A549 (cell line): ENCODE measurements at places on chromosomes 7 and 10.

- DNase-seq, result no peak
Observed at GRCh38 chr10:12513775-12514673, 164.7 kb downstream of the CAMK1D start.

- peak; percentile 18 for DNase-seq
Observed at GRCh38 chr7:48052748-48053147, 17.4 kb downstream of the C7orf57 start.

DNA sequence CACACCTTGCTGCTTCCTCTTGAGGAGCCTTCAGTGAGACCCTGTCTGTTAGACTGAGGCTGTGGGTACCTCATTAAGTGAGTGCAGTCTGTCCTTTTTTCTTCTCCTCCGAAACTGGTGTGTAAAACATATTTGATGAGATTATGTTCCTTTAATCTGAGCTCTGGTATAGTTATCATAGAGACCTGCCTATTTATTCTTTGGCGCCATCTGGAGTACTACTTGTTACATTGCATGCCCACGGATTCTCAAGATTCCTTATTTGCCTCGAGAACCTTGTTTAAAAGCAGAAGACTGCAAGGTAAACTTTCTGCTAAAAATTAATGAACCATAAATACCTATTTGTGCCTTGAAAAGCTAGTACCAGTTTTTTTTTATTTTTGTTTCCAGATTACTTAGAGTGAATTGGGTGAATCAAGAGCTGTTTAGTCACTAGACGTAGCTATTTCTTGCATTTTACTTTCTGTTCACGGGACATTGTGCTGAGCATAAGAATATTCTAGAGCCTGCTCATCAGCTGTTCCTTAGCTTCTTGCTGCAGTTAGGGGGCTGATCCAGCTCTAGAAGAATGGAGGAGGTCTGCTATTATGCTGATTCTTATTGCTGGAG, 16.9 kb upstream of the STMP1 start:
- DNase-seq, result peak; percentile 55

DNA sequence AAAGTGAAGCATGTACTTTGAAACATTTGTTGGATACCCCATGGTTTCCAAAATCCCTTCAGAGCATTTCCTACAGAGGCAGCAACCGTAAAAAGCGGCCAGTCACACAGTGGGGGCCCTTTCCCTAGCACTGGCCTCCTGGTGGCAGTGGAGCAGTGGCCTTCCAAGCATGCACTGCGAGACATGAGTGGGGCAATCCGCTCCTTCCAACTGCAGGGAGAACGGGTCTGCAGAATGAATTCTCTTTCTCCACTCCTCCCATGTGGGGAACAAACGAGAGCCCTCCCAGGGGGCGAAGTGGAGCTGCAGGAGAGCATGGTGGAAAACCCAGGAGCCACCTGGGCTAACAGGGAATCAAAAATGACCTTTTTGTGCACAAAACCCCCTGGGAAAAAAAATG, 542.9 kb upstream of the GALNT17 start:
- DNase-seq, result no peak

DNA sequence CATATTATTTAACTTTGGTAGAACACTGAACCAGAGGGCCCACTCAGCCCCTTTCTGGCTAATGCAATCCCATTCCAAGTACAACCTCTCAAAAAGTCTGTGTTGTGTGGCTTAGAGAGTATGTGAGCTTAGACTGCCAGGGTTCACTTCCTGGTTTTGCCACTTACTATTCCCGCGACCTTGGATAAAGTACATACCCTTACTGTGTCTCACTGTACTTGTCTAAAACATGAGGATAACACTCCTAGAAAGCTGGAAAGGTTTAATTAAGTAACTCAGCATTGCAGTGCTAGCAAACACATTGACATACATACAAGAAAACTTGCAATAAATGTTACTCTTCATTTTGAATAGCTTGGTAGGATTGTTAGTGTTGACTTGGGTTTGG, 215.8 kb downstream of the CHCHD3 start:
- no peak for DNase-seq

GRCh38 chr10:61452655-61453641, at the start of gene TMEM26:
TSS of gene TMEM26 (minus strand) at chr10:61453381. CDS start at chr10:61453081, 300 bp downstream.
- DNase-seq, result peak; percentile 31

GRCh38 chr10:124407456-124407855, 11.3 kb downstream of the OAT start:
- DNase-seq, result no peak

DNA sequence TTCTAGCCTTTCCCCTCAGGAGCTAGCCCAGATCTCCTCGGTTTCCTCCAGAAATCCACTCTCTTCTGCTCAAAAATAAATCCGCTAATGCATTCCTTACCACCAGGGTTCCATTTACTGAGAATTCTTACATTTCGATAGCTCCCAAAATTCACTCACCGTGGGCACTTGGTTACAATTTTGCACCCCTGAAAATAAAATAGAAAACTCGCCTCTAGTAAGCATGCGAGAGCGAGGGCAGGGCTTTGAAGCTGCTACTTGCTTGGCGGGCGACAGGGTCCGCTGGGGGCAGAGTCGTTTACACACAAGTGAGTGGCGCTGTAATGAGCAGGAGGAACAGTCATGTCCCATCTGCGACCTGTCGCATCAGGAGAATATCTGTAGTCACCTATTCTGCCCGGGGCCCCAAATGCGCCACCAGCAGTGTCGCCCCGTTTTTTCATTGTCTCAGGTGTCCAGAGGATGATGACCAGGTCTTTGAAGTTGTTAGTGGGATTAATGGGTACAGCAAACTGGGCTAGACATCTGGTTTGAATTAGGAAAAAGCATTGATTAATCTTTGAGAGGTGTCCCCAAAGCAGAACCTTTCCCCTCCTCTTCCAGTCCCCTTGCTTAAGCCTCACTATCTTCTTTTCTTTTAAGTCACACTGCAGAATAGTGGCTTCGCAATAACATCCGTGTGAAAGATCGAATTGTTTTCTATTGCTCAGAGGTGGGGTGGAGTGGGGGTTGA, 1.2 kb upstream of the MEOX2 start:
- no peak for DNase-seq

DNA sequence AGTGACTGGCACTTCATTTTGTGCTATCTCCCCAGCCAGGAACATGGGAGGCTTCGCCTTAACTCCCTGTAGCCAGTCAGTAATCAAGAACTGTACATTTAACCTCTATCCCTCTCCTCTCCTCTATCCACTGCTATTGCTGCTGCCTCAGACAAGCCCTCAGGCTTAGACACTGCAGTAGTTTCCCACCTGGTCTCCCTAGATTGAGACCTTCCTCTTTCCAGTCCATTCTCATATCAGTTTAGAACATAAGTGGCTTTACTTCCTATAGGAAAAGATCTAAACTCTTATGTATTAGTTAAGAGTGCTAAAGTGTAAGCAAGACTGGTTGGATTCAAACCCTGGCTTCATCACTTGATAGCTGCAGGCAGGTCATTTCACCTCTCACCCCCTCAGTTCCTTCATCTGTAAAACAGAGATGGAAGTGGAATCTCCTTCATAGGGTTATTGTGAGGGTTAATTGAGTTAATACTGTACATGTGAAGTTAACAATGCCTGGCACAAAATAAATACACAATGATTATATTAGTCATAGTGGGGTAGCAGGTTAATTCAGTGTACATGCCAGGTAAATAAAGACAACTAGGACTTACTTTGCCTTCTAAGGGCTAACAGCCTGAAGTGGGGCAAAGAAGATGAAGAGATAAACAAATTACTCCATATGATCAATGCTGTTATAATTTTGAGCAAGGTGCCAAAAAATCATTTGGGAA, 76.1 kb downstream of the ZNF277 start:
- DNase-seq, result no peak

DNA sequence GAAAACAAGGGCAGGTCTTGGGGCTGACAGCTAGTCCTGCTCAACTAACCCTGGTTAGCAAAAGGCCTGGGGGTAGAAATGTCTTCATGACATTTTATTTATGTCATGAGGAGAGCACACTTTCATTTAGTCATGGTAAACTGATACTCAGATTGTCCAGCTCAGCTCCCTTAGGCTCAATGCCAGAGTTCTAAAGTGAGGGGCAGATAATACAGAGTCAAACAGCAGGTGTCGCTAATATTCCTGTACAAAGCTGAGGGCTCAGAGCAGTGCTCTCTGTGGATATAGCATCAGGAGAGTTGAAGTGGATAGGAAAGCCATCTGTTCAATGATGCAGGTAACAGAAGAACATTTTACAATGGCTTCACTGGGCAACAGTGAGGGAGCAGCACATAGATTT, 26.8 kb upstream of the CALCR start:
- peak; percentile 2 for DNase-seq

DNA sequence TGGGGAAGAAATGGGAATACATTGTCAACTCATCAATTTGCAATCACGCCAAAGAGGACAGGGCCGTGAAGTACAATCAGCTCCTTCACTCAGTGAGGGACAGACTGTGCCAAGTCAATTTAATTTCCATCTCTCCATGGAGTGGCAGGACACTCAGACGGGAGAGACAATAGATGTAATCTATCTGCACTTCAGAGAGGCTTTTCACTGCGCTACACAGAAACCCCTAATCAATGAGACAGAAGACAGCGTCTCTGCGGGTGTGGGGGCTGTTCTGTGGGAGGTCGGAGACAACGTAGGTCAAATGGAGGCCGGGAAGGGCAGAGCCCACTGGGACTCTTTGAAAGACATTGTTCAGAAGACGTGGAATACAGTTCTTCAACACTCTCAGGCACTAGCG, 541.0 kb upstream of the ADARB2 start:
- DNase-seq, result no peak

DNA sequence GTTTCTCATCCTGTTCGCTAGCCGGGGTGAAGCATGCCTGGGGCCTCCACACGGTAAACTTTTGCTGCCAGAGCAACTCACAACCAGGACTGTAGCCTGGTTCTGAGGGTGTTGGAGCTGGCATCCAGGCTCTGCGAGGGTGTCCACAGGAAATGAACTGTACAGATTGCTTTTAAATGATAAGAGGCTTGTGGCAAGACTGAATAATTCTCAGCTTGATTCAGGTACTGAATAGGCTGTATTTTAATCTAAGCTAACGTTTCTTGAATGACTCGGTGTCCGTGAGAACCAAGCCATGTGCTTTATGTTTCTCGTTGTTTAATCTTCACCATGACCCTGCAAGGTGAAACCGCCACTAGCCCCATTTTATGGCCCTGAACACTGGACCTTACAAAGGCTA, 49.3 kb downstream of the EEPD1 start:
- DNase-seq, result no peak

- no peak for DNase-seq
Observed at GRCh38 chr7:149529136-149529718, 31.6 kb upstream of the ZNF746 start.

DNA sequence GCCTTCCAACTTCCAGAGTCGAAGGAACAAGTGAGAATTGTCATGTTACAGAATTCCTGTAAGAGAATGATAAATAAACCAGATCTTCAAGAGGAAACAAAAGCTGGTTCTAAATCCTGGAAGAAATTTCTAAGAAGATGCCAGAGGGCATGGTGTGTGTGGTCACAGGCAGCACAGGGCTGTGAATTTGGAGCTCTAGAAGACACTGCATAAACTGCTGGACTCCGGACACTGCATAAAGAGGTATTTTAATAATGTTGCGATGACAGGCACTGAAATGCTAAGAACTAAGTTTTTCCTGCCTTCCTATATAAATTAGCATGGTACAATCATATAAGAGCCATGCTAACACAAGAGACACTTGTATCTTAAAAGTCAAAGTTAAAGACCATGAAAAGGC, 86.0 kb downstream of the LARP4B start:
- no peak for DNase-seq

- no peak for DNase-seq
Observed at GRCh38 chr7:99409806-99410205, 1.0 kb downstream of the BUD31 start.

DNA sequence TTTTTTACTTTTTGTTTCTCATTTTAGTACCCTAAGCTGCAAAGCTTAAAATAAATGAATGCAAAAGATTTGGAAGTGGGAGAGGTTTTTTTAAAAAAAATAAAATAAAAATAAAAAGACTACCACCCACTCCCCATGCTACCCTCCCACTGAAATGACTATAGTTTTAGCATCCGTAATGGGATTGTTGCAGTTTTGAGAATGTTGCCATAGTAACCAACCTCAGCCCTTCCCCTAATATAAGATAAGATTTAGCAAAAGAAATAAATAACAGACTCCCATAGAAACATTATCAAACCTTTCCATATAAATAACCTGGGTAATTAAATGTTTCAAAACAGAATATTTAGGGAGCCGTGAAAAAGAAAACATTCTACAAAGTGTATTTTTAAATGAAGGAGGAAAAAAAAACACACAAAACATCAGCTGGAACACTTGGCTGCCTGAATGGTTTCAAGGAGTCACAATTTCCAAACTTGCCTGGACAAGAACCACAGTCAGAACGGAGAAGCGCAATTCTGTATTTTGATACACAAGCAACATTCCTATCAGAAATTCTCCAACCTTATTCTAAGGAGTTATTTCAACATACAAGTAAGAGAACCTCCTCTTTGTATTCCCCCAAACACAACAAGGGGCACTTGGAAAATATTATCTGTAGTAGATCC, 57.4 kb downstream of the DGKI start:
- no peak for DNase-seq

GRCh38 chr10:93177511-93177910, 103.8 kb downstream of the CYP26A1 start:
- DNase-seq, result no peak

DNA sequence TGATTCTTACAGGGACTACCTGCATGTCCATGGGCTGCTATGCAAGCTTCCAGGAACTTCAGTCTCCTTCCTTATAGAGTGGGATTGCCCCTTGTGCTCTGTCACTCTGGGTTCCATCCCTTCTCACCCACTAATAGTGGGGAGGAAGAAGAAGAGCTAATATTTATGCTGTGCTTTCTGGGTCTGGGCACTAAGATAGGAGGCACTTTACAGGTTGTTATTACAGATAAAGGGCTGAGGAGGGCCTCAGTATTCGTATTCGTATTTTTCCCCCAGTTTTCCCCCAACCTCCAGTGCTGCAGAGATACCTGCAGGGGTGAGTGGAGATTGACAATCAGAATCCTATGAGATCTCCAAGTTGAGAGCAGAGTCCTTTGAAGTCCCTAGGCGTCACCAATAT, 14.2 kb downstream of the HK1 start:
- DNase-seq, result no peak

- no peak for DNase-seq
Observed at GRCh38 chr7:151349507-151349853, 7.9 kb downstream of the NUB1 start.

- no peak for DNase-seq
Observed at GRCh38 chr7:76074306-76074971, 26.5 kb downstream of the MDH2 start.

DNA sequence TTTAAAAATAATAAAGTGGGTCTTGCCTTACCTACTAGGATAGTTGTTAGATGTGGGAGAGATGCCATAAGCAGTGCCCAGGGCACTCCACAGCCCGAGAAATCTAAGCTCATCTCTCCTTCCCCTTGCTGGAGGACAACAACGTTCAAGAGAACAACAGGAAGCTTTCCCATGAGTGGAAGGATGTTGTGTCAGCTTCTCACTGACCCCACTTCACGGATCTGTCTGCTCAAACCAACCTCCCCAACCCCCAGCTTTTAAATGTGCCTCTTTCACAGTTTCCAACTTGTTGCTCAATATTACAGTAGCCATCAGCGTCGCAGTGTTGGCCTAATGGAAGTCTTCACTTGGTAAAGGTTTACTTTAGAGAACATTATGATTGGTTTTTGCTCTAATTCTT, 72.1 kb downstream of the PTPRE start:
- DNase-seq, result no peak

GRCh38 chr7:22008087-22008486, 62.4 kb upstream of the CDCA7L start:
- DNase-seq, result no peak

- no peak for DNase-seq
Observed at GRCh38 chr7:29140873-29141468, 5.4 kb downstream of the CPVL start.

- no peak for DNase-seq
Observed at GRCh38 chr7:88928276-88928675, 132.7 kb upstream of the TEX47 start.
